ENCODE measurements at places on chromosomes 3 and 15.

GRCh38 chr3:117104792-117105191 lies 395.2 kb downstream of the TUSC7 start:
- DNase-seq: no peak

- DNase-seq: no peak
These were observed 24.5 kb upstream of the TRAK1 start for GRCh38 chr3:42066516-42067181.

DNA sequence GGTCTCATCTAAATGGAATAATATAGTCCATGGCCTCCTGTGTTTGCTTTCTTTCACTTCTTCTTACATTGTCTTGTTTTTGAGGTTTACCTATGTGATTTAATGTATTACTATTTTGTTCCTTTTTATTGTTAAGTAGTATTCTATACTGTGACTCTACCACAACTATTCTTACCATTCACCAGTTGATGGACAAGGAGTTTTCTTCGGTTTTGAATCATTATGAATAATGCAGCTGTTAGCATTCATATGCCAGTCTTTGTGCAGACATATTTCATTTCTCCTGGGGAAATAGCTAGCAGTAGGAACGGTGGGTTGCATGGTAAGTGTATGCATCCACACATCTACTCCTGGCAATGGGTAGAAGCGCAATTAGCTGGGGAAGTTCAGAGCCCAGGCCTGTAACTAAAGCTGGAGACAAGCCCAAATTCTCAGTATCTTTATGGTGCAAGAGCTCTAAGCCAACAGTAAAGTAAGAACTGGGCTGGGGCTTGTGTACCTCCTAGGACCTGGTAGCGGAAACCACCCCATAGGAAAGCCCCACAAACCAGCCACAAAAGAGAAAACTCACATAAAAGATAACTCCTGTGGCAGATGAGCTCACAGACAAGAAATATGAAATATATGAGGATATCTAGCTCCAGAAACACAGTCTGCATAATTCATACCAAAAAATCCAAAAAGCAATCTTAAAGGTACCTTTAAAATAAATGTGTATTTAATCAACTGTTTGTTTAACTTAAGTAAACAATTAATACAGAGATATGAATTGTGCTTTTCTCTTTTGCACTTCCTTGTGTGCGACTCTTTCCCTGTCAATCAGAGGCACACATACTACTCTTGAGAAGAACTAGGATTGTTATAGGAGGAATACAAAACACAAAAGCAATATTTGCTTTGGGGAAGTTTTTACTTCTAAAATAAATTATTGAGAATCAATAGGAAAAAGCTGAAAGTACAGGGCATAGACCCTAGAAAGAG lies 2.7 kb upstream of the CSTA start:
- no peak for DNase-seq

GRCh38 chr15:88745065-88745464 lies 58.2 kb upstream of the ACAN start:
- no peak for DNase-seq

DNA sequence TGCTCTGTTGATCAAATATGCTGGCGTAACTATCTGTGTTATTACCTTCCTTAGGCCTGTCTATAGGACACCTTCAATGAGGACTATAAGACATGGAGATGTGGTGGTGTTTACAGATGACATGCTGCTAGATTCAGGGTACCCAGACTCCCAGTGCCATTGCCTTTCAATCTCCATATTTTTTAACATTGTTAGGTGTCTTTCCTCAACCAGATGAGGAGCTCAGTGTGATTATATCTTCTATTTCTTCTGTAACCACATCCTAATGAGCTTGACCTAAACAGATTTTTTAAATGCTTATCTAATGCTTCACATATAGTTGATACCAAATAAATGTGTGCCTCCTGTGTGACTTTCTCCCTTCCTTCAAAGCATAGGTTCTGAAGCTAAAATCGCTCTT lies 730.1 kb upstream of the NR2F2 start:
- no peak for DNase-seq

- DNase-seq: no peak
These were observed 509.6 kb downstream of the IGSF11 start for GRCh38 chr3:118525077-118525476.

DNA sequence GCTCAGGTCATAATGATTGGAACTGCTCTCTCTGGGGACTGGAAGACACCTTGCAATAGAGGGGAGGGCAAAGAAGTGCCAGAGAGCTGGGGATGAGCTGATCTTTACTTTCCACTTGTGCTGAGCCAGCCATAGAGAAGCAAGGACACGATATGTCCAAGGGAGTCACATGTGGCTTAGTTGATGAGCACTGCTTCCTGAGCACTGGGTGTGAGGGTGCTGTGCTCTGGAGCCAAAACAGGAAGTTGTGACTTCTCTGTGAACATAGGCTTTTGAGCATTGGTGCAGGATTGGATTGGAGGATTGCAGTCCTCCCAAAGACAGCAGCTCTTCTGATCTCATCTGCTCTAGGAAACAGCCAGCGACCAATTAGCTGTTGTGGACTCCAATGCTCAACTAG lies 6.7 kb downstream of the PARP14 start:
- DNase-seq: no peak

DNA sequence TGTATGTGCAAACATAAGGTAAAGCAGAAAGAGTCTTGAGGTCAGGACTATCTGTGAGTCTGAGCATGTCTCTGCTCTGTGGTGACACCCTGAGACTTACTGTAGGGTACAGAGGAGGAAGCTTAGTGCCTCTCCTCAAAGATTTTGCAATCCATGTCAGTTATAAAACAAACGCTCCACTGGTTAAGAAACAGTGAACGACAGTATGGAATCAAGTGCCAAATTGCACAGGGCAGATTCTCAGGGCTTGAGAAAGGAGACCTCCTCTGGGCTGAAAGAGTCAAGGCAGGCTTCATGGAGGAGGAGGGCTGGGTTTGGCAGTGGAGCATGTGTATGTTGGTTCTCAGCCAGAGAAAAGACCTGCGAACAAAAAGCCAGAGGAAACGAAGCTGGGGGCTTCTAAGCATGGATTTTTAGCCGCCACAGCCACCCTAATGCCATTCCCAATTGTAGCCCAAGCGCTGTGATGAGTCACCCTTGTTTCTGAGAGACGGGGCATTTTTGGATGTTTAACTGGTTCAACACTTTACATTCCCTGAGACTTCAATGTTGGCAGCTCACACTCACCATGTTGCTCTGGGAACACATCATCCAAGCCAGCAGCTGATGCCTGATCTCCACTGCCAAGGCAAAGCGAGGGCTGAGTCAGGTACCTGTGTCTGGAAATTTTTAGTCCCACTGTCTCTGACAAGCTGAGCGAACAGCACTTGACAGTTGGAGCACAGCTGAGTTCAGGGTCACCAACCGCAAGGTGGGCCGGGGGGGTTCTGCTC lies 3.4 kb upstream of the DGKG start:
- peak; percentile 84 for DNase-seq

DNA sequence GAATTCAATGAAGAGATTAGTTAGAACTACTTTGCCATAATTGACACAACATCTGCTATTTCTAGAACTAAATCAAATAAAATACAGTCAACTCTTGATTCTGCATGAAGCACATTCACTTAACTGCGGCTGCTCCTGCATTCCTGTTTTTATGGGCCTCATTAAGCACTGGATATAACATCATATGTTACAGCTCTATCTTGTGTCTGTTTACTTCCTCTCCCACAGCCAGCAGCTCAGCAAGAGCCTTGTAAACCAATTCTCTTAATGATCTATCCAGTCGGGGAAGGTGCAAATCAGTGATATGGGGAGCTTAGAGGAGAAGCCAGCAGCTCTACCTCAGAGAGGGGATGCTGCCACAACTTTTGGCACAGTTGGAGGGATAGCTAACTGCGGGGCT lies 329.2 kb downstream of the ARRDC4 start:
- DNase-seq: no peak

- DNase-seq: no peak
These were observed 53.7 kb upstream of the FAM174B start for GRCh38 chr15:92709110-92709790.

DNA sequence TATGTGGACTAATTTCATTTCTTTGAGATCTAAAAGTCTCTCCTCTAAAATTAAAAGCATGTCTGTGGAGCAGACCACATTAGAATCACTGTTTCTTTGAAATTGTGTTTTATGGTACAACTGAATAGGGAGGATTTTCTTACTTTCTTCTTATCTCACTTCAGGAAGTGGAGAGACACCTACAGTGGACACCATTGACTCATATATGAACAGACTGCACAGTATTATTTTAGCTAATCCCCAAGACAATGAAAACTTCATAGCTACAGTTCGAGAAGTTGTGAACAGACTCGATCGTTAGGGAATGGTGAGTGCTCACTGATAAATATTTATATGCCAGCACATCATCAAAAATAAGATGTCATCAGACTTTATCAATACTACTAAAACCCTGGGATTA lies 58.3 kb downstream of the HMG20A start:
- DNase-seq: no peak

DNA sequence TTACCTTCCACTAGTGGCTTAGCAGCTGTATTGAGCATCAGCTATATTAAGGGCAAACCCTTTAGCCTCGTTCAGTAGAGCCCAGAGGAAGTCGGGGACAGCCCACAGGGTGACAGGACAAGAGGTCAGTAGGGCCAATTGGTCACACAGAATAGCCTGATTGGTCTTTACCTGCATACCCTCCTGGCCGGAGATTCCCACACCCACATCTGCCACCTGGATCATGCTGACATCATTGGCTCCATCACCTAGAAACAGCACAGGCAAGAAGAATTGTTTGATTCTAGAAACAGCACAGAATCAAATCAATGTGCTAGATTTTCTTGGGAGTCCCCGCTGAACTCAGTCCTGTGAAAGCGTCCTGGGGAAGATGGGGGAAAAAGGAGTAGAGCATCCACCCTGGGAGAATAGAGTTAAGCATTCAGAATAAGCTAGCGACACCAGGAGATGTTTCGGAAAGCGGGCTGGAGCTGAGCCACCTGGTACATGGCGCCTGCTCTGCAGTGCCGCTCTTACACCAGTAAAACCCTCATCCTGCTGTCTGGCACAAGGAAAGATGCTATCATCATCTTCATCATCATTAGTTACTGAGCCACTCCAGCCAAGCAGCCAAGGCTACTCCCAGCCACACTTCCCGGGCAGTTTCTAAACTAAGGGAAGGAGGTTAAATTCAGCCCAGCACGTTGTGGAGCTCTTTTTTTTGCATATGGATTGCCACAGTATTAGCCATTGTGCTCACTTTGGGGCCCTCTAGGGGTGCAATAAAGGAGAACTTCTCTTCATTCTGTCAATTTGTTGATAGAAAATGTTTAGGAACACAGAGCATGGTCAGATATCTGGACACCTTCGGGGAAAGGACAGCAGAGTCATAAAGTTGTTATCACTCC lies 171.3 kb downstream of the ATP10A start:
- DNase-seq: no peak

DNA sequence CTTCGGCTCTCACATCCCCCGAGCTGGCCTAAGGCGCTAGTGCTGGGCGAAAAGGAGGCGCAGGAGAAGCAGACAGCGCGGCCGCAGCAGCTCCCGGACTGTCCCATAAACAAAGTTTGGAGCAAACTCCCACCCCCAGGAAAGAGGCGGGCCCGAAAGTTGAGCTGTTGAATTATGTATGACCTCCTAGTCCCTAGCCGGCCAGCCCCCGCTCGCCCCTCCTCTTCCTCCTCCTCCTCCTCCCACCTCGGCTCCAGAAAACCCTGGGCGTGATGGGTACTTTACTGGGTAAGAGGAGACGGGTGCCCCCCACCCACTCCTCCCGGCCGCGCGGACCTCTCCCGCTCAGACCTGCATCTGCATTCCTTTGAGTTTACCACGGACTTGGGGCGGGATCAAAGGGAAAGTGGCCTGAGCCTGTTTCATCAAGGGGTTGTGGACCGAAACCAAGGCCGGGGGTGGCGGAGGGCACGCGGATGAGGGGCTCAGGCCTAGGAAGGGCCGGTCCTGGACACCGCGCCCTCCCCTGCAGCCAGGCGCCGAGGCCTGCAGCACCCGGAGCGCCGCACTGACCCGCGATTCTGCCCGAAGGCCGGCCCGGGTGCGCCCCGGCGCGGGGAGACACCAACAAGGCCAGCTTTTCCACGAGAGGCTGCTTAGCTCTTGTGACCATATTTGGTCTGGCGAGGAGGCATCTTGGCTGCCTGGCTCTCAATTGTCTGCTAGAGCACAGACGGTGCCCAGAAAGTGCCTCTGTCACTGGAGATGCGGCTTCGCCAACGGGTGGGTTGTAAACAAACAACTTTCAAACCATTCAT lies at the start of gene WWTR1:
Gene WWTR1 (minus strand): TSS at position 100 of the 818 bp plus-strand sequence. CDS start 719 bp downstream, outside the sequence.
- peak; percentile 96 for DNase-seq

DNA sequence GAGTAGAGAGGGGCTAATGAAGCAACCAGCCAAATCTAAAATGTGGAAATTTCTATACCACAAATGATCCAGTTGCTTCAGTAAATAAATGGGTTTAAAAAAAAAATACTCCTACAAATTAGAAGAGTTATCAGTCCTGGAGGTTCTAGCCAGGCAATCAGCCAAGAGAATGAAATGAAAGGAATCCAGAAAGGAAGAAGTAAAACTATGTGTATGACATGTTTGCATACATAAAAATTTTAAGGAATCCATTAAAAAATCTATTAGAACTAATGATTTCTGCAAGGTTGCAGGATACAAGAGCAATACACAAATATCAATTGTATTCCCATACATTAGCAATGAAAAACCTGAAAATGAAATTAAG lies 9.6 kb downstream of the MESP2 start:
- DNase-seq: no peak

DNA sequence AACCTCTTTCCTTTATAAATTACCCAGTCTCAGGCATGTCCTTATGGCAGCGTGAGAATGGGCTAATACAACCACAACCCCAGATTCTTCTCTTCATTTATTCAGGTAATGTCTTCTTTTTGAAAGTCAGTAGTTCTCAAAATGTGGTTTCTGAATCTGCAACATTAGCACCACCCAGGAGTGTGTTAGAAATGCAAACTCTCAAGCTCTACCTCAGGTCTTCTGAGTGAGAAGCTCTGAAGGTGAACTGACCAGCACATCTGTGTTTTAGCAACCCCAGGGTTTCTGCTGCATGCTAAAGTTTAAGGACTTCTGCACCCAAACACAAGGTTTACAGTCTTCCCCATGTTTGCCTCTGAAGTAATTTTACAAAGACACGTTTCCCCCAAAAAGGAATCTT lies 22.3 kb upstream of the TRIM59 start:
- DNase-seq: no peak

GRCh38 chr15:62907275-62907674 lies 135.3 kb upstream of the TPM1 start:
- no peak for DNase-seq

GRCh38 chr3:126337980-126338651 lies 19.1 kb downstream of the KLF15 start:
- DNase-seq: peak; percentile 52

DNA sequence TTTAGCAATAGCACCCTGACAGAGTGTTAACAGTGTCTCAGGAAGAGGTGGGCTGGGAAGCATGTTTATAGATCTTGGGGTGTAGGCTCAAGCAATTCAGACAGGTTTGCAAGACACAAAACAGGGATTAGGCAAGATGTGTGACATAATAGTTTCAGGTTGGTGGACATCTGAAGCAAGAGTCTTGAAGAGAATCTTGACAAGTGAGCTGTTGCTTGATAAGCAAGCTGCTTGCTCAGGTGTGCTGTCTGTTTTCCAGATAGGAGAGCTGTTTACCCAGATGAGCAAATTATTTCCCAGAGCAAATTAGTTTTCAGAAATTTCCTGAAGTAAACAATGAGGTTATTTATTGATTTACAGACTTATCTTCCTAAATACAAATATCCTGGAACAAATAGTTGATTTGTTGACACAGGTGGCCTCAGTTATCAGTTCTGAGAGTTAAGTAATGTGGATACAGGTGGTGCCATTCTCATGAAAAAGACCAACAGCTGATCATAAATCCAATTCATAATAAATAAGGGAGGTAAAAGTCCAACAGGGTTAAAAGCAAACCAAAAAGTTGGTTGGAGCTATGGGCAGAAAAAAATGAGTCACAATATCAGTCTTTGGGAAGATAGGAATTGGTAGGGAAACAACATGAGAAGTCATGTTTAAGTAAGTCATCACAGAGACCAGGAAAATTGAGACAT lies 437.3 kb downstream of the TBL1XR1 start:
- no peak for DNase-seq

Measured in coronary artery (tissue), 2 donors.